ENCODE measurements at places on chromosomes 2 and 18.

DNA sequence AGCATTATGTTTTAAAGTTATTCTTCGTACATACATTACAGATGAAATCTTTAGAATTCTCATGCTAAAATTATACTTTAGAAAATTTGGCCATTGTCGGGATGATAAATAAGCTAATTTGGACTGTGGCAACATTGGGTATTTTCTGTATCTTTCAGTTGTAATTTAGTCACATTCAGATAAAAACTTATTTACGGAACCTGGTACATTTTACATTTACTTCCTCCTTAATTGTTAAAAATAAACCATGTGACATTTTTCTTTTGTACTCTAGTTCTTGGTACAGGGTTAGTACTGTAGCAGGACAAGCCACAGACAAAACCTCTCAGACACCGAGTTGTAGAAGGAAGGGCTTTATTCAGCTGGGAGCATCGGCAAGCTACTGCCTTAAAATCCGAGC lies 4.2 kb downstream of the CNDP2 start:
- no peak overlapping the region for H3K4me3 ChIP-seq
- no peaks in the 10 kb centered on the region for H3K27me3 ChIP-seq
- H3K4me1 ChIP-seq: peaks cover 8% of the 10 kb centered on the region
- H3K36me3 ChIP-seq: peaks cover 16% of the 10 kb centered on the region
- DNase-seq: no peak

DNA sequence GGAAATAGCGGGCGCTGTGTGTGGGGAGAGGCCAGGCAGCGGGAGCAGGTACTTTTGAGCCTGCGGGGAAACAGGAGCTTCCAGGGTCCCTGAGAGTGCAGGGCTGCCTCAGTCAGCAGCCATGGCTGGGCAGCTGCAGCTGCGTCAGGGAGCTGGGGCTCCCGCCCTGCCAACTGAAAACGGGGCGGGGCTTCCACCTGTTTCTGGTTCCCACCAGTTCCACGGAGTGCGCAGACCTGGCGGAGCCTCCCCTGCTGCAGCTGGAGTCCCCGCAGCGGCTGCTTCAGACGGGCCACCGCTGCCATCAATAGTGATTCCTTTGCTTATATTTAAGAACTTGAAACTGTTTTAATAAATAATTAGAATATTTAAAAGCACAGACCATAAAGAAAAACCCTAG lies 30.6 kb upstream of the RPRM start:
- no peaks in the 10 kb centered on the region for H3K4me1 ChIP-seq
- H3K27me3 ChIP-seq: no peaks in the 10 kb centered on the region
- no peak overlapping the region for H3K27ac ChIP-seq
- no peak overlapping the region for H3K4me3 ChIP-seq

- no peaks in the 10 kb centered on the region for H3K36me3 ChIP-seq
- no peak overlapping the region for H3K27ac ChIP-seq
Measured at GRCh38 chr18:62420151-62420512, 95.0 kb downstream of the TNFRSF11A start.

DNA sequence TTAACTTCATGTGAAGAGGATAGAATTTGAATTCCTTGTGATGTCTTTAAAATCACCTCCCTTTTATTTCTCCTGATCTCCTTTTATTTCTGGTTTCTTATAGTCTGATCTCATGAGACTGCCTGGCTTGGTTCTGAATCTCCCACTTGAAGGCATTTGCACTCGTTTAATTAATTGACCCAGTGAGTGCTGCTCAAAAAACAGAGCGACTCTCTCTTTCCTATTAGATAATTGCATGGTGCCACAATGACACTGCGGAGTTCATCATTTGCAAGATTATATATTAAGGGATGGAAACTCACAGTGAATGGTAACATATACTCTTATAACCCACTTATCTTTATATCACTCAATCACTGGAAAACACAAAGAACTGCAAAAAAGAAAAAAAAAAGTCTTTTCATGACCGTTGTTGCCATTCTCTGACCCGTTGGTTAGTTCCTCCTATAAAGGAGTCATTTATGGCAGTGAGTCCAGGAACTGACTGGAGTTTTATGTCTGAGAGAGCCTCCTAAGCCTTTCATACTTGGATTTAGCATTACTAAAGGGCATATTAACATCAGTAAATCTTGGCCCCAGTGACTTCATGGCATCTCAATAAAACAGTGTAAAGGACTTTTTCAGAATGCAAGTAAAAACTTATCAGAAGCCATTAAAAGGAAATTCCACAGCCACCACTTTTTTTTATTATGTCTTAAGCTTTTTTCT lies 103.3 kb upstream of the EPHA4 start:
- H3K4me1 ChIP-seq: no peaks in the 10 kb centered on the region
- H3K4me3 ChIP-seq: no peak overlapping the region
- H3K27me3 ChIP-seq: no peaks in the 10 kb centered on the region
- no peak overlapping the region for H3K27ac ChIP-seq
- no peak for DNase-seq
- no peaks in the 10 kb centered on the region for H3K36me3 ChIP-seq

GRCh38 chr2:33291278-33292013 lies 185.0 kb upstream of the RASGRP3 start:
- H3K4me3 ChIP-seq: no peak overlapping the region
- no peaks in the 10 kb centered on the region for H3K36me3 ChIP-seq
- no peak overlapping the region for H3K27ac ChIP-seq
- H3K4me1 ChIP-seq: no peaks in the 10 kb centered on the region

DNA sequence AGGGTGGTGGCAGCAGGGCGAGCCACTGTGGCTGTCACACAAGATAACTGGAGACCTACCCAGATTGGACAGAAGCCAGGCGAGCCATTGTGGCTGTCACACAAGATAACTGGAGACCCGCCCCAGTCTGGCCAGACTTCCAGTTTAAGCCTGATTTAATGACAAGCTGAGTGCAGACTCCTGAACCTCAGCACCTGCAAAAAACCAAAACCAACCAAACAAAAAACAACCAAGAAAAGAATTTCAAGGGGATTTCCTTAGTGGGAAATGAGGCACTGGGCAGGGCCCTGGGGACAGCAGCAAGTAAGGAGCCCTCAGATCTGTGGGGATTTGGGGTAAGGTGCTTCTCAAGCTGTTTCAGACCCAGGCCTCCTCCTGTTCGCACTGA lies 95.2 kb upstream of the BOD1L2 start:
- no peaks in the 10 kb centered on the region for H3K4me1 ChIP-seq
- no peak overlapping the region for H3K4me3 ChIP-seq
- no peak overlapping the region for H3K27ac ChIP-seq
- no peaks in the 10 kb centered on the region for H3K36me3 ChIP-seq
- H3K27me3 ChIP-seq: peaks cover 11% of the 10 kb centered on the region

Data from A673 (cell line).